Cardiac septum (tissue), 1 donor: ENCODE measurements at places on chromosomes 1 and 21. TPM values are rescaled to one million over a fixed set of nuclear protein-coding genes. Genes with fewer than 3 reads are reported as not detected.

DNA sequence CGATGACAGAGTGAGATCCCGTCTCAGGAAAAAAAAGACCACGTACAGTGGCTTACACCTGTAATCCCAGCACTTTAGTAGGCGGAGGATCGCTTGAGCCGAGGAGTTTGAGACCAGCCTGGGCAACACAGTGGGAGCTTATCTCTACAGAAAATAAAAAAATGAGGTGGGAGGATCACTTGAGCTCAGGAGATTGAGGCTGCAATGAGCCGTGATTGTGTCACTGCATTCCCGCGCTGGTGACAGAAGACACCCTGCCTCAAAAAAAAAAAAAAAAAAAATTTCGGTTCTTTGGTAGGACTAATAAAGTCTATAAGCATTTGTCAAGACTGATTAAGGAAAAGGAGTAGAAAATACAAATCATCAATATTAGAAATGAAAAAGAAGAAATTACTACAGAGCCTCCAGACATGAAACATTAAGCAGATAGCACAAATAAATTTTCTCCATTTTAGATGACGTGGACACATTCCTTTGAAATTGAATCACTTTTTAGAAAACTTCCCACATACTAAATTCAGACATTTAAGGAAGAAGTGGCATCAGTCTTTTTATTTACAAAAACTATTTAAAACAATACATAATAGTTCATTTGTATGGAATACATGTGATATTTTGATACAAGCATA is 30.4 kb downstream of the MORC3 start:
- no peak for DNase-seq

GRCh38 chr1:228783418-228784040 is 48.2 kb downstream of the RHOU start:
- DNase-seq, result no peak

- DNase-seq, result no peak
Observed at GRCh38 chr21:33817663-33818451, 97.7 kb downstream of the ATP5PO start.

- no peak for DNase-seq
Observed at GRCh38 chr21:45004059-45004422, 64.2 kb downstream of the SLX9 start.

FMO5 gene
- total RNA-seq, result 0.62 TPM

GRCh38 chr1:84360316-84360715 is 38.0 kb upstream of the DNASE2B start:
- no peak for DNase-seq

DNA sequence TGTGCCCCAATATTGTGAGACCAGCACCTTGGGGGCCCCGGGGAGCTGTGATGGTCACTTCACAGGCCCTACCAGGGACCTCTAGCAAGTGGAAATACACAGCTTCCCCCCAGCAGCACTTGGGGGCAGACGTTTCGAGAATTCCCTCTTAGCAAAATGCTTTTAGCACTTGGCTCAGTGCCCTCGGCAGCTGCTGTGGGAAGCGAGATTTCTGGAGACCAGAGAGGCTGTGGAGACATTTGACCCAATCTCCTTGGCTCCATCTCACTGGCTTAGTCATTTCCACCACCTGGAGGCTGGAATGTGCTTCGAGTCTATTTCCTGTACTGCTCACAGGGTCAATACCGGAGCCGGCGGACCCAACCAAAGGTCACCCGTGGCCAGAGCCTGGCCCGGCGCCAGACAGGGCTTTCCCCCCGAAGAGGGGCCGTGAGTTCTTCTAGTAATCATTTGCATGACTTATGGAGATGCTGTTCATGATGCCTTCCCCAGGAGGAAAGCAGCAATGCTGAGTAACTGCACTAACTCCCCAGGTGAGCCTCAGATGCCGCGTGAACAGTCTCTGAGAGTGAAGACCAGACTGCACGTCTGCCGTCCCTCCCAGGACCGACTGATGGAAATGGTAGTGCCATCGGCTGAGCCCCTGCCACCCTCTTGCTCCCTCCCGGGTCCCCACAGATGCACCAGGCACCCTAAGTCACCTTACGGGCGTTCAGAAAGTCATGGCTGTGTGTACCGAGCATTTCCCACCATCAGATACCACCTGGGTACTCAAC is 4.4 kb upstream of the C2CD2 start:
- peak; percentile 88 for DNase-seq

CD1E gene
- total RNA-seq, result not detected

- no peak for DNase-seq
Observed at GRCh38 chr21:33794596-33794995, 121.0 kb downstream of the ATP5PO start.

DNA sequence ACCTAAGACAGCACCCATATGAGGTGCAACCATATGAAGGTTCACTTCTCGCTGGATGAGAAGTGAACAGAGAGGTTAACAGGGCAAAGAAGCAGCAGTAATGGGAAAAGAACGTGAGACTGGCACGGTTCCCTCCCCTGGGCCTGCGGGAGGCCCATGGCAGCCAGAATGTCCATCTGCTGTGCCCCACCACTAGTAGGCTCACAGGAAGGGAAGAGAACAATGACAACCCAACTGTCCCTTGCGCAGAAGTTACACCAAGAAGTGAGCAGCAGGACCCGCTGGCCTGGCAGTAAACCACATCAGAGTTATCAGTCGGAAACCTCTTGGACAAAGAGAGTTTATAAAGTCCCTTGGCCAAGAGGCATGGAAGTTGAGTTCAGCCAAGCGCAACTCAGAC is 11.3 kb downstream of the HIVEP3 start:
- no peak for DNase-seq

- no peak for DNase-seq
Observed at GRCh38 chr1:180796897-180797640, 115.6 kb upstream of the KIAA1614 start.

PODN gene
- 19.4 TPM for total RNA-seq

DNA sequence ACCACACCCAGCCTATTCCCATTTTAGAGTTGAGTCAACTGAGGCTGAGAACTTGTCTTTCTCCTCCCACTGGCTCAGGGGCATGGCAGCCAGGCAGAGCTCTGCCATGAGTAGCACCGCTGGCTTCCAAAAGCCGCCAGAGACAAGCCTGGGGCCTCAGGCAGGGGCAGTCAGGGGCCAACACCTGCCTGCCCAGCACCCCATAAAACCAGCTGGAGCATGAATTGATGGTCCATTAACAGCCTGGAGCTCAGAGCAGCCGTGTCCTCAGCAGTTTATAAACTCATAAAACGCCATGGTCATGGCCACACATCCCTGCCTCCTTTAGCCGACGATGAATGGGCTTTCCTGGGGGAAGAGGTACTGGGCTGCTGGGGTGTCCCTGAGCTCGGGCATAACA is 50.6 kb upstream of the PAX7 start:
- DNase-seq, result no peak

PAPPA2 gene
- total RNA-seq, result 1.4 TPM

GRCh38 chr1:26097696-26098095 is 13.9 kb upstream of the PDIK1L start:
- DNase-seq, result no peak

DNA sequence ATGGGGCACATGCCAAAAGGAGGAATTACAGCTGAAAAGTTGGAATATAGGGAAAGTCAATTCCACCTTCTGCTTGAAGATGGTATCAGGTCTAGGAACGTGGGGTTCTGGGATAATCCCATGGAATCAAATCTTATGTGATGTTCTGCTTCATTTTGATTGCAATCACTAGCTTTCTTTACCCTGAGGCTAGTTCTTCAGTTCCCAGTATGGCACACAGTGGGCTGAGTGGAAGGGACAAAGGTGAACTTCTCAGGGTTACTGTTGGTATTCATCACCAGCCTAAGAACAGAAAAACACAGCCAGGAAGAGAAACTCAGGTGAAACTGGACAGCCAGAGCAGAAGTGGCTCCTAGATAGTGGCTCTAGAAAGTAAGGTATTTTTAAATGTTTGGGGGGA is 117.8 kb downstream of the TNFSF18 start:
- DNase-seq, result no peak

GIPC2 gene
- total RNA-seq, result 4.0 TPM

DNA sequence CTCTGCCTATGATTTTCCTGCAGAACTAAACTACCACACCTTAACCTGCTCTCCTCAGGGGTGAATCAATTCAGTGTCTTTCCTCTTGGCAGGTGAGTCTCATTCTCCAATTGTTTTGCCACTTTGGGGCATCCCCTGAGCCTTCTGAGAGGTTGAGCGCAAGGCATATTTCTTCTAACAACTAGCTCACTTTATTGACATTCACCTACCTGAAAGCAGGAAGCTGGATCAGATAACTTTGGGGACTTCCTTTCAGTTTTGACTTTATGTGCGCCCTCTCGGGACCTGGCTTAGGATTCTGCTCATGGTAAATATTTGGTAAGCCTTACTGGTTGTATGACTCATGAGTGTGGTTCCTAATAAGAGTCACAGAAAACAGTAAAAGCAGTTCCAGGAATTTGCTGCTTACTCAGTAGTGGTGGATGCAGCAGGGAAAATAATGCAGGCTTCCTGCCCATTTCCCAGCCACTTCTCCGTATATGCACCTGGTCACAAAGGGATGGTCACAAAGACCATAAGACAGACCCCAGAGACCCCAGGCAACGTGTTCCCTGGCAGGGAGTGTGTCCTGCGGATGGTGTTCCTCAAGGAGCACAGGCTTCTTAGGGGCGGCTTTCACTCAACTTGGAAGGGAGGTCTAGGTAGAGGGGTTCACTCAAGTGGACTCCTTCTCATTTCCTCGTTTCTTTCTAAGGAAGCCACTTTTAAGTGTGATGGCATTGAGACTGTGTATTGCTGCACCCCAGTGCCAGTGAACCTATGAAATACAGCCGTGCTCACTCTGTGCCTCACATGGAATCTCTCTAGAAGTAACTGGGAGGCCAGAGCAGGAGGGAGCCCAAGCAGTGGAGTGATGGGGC is 22.0 kb upstream of the BATF3 start:
- DNase-seq, result no peak

LCE3E gene
- not detected for total RNA-seq

AMY2A gene
- total RNA-seq, result not detected

- DNase-seq, result no peak
Observed at GRCh38 chr1:223244366-223245103, 101.5 kb upstream of the TLR5 start.

GRCh38 chr1:163820766-163821165 is 499.0 kb downstream of the NUF2 start:
- no peak for DNase-seq

DNA sequence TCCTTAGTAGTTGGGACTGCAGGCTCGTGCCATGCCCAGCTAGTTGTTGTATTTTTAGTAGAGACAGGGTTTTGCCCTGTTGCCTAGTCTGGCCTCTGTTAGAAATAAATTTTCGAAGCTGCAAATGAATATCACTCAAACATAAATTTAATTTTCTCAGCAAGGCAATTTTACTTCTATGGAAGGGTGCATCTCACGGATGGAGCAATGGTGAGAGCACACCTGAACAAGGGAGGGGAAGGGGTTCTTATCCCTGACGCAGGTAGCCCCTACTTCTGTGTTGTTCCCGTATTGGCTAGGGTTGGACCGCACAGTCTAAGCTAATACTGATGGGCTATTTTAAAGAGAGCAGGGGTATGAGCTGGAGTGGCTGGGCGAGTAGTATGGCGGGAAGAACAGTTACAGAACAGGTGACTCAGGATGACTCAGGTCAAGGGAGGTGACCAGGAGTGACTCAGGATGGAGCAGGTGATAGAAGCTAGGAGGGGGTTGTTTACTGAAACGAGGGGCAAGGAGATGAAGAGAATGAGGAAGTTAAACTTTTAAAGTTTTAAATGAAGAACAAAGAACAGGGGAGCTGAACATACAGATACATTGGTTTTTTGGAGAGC is 7.5 kb downstream of the MDM4 start:
- no peak for DNase-seq

NBPF26 gene
- total RNA-seq, result 16.3 TPM

- DNase-seq, result no peak
Observed at GRCh38 chr1:55362558-55362957, 147.4 kb upstream of the USP24 start.

DNA sequence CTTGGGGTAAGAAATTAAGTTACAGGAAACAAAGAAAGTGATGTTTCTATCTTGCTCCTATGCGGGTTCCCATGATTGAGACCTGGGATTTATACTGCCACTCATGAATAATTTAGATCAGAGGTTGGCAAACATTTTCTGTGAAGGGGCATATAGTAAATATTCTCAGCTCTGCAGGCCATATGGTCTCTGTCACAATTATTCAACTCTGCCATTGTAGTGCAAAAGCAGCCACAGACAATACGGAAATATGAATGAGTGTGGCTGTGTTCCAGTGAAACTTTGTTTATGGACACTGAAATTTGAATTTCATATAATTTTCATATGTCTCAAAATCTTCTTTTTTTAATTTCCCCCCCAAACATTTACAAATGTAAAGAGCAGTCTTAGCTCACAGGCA is 127.2 kb downstream of the FOXD2 start:
- DNase-seq, result no peak

RXFP4 gene
- not detected for total RNA-seq
